Muscle of arm (tissue), 14 donors: ENCODE measurements at places on chromosomes 16 and 17. TPM values are rescaled to one million over a fixed set of nuclear protein-coding genes. Genes with fewer than 3 reads are reported as not detected.

GRCh38 chr17:52546493-52546892 lies 388.0 kb upstream of the CA10 start:
- DNase-seq = no peak

The GAST gene
- polyA plus RNA-seq = not detected

The ZKSCAN2 gene
- polyA plus RNA-seq = 6.0 TPM

GRCh38 chr17:57585341-57586195 lies 159.5 kb downstream of the CCDC182 start:
- no peak for DNase-seq

The RBFOX1 gene
- 57.1 TPM for polyA plus RNA-seq

DNA sequence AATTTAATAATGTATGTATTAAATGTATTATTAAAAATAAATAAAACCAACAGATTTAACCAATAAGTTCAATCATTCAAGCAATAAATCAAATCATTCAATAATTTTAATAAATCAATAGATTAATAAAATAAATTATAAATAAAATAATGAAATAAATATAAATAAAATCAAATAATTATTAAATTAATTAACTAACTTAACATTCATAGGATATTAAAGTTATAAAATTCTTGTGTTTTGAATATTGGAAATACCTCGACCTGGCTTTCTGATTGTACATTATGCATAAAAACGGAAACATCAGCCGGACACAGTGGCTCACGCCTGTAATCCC lies 182.2 kb downstream of the BANP start:
- DNase-seq = no peak

The GPR139 gene
- not detected for polyA plus RNA-seq

GRCh38 chr16:4351880-4352279 lies 759 bp upstream of the PAM16 start:
- no peak for DNase-seq

GRCh38 chr17:44935116-44935515 lies 12.5 kb downstream of the KIF18B start:
- DNase-seq = no peak
